Stimulated activated CD4-positive, alpha-beta T cell treated with anti-CD3 and anti-CD28 coated beads, TNF-alpha, amount 100 ng/mL, for 4 hours (primary cell): ENCODE measurements at places on chromosomes 3 and 15.
A peak's percentile ranks its signal among the peaks of the same experiment; 100 is the strongest.

DNA sequence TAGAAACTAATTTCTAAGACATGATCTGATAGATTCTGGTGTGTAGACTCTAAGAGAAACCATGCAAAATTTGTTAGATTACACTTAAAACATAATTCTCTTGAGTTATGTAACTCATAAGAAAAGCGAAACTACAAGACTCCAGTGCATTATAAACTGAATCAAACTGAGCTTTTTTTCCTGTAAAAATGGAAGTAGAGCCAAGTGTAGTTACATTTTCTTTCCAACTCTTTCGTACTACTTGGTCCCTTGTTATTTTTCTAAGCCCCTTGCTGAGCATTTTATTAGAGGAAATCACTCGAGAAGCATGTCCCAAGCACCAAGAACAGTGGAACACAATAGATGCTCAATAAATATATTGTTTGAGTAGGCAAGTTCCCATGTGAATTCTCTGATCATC is 130.2 kb downstream of the GADL1 start:
- no peak for DNase-seq

- DNase-seq: no peak
Measured at GRCh38 chr3:144237351-144237750, 265.7 kb downstream of the DIPK2A start.

DNA sequence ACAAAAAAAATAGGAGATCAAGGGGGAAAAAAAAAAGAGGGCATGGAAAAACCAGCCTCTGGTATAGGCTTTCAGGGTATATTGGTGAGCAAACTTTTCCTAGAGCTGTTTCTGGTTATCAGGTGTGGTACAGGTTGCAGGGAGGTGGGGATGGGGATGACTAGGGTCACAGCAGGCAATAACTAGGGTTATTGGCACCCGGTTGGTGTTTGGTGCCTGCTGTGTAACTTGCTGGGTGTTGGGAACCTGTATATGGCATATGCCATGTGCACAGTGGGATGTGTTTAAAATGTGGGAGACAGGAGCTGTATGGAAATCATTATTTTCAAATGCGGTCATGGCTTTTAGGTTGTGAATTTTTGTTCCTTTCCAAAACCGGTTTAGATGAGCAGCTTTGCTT is 119.2 kb downstream of the PTPRG start:
- no peak for DNase-seq

DNA sequence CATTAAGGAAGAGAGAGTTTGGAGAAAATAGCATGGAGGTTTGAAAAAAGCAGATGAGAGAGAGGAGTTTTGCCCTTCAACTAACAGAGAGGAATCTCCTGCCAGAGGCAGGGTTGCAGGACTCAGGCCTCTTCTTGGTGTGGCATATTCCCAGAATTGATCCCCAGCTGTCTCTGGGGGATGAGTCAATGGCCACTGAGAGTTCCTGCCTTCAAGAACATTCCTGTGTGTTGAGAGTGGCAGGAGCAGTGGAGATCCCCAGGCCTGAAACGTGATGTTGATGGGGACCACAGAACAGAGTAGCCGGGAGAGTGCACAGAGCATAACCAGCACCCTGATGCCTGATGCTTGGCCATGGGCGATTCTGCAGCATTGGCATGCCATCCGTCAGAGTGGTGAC is 348.4 kb upstream of the THBS1 start:
- DNase-seq: no peak

DNA sequence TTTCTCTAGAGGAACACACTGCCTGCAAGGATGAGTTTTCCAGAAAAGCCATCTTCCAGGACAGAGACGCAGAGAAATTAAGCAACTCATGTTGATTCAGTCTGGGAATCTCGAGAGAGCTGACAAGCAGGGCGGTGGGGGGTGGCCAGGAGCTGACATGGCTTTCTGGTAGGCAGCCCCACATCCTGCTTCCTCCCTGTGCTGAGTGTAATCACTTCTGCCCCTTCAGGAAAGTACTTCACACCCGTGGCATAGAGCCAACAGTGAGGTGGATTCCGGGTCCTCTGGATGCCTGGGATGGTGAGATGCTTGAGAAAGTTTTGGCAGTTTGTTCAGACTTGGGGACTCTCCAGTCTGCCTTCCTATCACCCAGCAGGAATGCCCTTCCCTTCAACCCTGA is 221.1 kb downstream of the SLCO3A1 start:
- DNase-seq: no peak

DNA sequence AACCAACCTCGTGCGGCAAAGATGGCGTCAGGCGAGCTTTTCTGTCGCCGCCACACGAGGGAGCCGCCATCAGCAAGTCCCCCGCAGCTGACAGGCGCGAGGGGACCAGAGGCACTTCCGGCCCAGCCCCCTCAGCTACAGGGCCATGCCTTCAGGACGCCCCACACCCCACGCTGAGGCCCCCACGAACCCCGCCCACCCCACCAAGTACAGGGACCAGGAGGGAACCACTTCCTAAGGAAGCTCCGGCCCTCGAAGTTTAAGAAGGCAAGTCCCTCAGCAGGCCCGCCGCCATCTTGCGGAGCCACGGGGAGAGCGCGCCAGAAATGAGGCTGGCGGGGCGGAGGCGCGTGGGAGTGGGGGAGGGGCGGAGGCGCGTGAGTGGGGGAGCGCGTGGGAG is 790 bp downstream of the DAZL start:
- no peak for DNase-seq

- DNase-seq: no peak
Measured at GRCh38 chr15:85657132-85657531, 137.6 kb downstream of the KLHL25 start.

DNA sequence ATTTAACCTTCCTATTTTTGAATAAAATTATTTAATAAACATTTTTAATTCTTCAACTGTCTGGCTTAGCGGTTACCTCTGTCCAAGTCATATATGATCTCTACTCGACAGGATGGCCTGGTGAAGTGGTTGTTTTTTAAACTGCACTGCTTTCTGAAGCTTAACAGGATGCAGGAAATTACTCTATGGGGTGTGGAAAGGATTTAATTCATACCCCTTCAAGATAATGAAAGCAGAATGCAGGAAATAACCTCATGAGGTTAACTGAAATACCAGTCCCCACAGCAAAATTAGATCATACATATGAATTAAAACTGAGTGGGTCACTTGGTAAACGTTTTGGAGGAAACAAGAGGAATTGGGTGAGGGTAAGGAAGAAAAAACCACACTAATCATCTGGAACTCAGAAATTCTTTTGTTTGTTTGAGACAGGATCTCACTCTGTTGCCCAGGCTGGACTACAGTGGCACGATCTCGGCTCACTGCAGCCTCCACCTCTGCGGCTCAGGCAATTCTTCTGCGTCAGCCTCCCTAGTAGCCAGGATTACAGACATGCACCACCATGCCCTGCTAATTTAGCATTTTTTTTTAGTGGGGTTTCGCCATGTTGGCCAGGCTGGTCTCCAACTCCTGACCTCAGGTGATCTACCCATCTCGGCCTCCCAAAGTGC is 50.1 kb downstream of the LYSMD4 start:
- no peak for DNase-seq

DNA sequence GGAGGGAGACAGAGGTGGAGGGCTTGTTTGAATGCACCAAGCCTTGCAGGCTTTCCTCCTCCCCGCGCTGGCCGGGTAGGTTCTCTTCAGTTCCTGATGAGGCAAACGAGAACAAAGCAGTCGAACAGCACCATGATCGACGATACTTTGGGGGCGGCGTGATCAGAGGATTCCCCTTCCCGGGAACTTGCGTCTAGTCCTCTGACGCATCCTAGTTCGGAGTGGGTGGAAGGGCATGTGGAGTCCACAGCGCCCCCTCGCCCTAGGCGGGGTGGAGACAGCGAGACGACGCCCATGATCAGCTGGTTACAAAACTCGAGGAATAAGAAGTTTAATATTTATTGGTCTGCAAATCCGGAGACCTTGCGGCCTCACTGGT is 452 bp upstream of the SV2B start:
- peak; percentile 59 for DNase-seq

DNA sequence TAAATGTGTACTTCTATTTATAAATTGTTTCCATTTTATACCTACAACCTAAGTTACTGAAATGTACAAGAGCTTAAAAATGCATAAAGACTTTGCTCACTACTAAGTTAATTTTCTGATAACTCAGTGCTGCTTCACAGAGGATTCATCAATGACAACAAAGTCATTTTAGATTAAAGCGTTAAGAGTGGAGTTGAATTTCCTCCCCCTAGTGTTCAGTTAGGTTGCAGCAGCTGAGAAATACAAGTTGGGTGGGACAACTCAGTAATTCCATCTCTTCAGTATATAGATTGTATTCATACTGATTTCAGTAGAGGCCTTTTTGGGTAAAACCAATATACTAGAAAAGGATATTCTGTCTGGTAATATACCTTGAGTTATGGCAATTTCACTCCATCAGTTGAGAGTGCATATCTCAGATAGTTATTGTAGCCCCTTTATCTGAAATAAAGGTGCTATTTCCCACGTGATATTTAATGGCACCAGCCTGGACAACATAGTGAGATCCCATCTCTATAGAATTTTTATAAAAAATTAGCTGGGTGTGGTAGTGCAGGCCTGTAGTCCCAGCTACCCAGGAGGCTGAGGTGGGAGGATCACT is 6.9 kb upstream of the RPL35A start:
- DNase-seq: no peak

DNA sequence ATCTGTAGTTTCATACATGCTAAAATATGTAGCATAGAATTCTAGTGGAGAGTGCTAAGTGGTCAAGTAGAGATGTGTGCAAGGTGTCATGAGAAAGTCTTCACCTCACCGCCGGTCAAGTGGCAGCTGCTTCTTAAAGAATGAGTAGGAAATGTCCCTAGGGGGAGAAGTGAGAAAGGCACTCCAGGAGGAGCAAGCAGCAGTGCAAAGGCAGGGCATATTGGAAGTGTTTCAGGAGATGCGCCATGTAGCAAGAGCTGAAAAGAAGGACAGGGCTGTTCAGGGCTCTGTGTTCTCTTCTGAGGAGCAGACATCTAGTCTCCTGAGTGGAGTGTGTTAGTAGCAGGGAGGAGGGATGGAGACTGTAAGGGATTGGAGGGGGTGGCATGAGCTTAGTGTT is 312.4 kb upstream of the SEMA6D start:
- DNase-seq: no peak

DNA sequence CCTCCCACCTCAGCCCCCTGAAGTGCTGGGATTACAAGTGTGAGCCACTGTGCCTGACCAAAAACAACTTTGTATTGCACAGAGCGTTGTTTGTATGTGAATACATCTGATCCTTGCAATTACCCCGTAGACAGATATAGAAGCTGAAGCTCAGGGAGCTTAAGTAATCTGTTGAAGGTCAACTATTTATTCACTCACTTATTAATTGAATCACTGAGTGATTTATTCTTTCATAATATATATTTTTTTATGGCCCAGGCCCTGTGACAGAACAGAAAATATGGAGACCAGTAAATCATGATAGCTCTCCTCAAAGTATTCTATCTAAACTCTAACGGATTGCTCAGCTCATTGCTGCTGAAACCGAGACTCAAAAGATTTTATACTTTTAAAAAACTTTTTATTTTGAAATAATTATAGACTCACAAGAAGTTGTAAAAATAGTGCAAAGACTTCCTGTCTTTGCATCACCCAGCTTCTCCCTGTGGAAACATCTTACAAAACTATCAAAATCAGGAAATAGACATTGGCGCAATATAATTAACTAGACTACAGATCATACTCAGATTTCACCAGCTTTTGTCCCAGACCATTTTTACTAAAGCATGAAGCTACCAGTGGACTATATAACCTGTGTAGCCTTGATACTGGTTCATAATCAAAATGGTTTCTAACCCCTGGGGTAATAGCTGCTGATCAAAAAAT is 466.1 kb downstream of the PDCD6IP start:
- DNase-seq: no peak

DNA sequence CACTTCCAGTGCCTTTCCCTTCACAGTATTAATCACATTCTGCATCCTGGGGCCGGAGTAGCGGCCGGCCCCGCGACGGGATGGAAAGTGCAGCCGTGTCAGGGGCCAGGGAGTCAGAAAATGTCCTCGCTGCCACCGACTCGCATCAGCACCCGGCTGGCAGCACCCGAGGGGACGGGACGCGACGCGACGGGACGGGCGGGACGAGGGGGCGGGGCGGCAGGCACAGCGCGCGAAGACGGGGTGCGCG is 353 bp downstream of the ATG3 start:
- DNase-seq: peak; percentile 62

- DNase-seq: peak; percentile 23
Measured at GRCh38 chr3:157130467-157131251, 29.3 kb downstream of the CCNL1 start.

DNA sequence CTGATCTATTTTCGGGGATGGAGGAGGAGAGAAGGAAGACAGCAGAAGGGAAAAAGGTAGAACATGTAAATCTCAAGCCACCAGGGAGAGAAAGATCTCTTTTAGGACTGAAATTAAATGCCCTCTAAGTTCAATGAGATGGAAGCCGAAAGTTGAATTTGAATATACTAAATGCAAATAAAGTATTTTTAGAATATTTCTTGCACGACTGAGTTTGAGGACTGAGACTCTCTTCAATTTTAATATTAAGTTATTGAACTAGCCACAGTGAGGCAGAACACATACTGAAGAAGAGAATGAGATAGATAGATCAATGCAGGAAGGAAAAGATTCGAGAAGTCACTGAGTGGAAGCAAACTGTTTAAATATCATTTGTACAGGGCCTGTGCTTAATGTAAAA is 399.9 kb upstream of the CBLB start:
- DNase-seq: no peak

- no peak for DNase-seq
Measured at GRCh38 chr3:113222451-113223086, 11.2 kb downstream of the BOC start.

GRCh38 chr15:39622660-39623516 is 42.0 kb downstream of the THBS1 start:
- DNase-seq: no peak

- DNase-seq: no peak
Measured at GRCh38 chr15:54836052-54836795, 360.5 kb downstream of the RSL24D1 start.
